ENCODE measurements at places on chromosomes 12 and 14. TPM values are rescaled to one million over a fixed set of nuclear protein-coding genes. Genes with fewer than 3 reads are reported as not detected.

DNA sequence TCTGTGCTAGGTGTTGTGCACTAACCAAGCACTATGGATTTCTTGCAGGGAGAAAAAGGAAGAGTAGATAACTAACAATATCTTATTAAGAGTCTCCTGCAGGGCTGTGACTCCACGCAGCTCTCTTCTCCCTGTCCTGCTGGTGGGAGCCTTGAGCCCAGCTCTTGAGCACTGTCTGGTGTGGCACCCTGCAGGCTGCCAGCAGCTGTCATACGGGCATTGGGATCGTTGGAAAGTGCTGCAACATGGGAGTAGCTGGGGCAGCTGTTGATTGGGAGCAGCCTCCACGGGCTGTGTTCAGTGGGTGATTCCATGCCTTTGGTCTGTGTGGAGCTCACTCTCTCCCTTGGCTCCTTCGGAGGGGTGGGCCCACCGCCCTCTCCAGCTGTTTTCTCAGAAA lies 125.3 kb downstream of the FBXL14 start:
- peaks cover 19% of the 10 kb centered on the region for H3K4me1 ChIP-seq
- no peaks in the 10 kb centered on the region for H3K27me3 ChIP-seq
- no peak for DNase-seq
- no peak overlapping the region for H3K4me3 ChIP-seq
- no peaks in the 10 kb centered on the region for H3K36me3 ChIP-seq
- no peak overlapping the region for H3K27ac ChIP-seq

DNA sequence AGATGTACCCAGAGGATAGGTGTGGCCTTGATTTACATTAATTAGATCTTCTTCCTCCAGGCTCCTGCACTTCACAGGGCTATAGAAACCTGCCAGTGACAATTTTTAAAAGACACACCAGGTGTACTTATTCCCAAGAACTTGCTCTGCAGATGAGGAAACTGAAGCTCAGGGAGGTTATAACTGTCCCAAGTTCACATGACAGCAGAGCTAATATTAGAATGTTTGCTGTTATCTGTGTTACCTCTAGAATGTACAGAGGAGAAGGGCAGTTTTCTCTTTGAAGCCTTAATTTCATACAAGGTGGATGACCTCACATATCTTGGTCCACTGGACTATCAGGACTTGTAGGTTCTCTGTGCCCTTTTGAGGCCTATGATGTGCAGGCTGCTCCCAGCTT lies 27.7 kb downstream of the RASSF8 start:
- no peak overlapping the region for H3K27ac ChIP-seq
- H3K4me3 ChIP-seq: no peak overlapping the region
- H3K27me3 ChIP-seq: no peaks in the 10 kb centered on the region

The PTPRB gene
- total RNA-seq: not detected

The JAG2 gene
- 1.2 TPM for total RNA-seq
